ENCODE measurements at places on chromosomes 13 and 19. TPM values are rescaled to one million over a fixed set of nuclear protein-coding genes. Genes with fewer than 3 reads are reported as not detected.

DNA sequence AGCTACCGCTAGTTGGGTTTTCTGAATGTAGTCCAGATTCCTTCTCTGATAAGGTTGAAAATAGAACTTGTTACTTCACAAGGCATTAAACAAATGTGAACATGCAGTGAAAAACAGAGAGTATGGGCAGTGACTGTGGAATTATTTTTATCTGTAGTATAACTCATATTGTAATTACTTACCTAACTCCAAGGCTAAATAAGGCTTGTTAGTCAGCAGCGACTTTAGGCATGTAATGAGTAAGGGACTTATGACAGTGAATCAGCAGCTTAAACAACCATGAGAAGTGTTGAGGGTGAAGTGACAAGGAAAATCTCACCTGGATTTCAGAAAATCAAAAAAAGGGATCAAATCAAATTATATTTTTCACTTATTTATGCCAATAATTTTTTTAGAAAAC, 1719.5 kb upstream of the MIR17HG start:
- H3K4me3 ChIP-seq = no peak overlapping the region
- H3K36me3 ChIP-seq = no peaks in the 10 kb centered on the region
- DNase-seq = no peak

DNA sequence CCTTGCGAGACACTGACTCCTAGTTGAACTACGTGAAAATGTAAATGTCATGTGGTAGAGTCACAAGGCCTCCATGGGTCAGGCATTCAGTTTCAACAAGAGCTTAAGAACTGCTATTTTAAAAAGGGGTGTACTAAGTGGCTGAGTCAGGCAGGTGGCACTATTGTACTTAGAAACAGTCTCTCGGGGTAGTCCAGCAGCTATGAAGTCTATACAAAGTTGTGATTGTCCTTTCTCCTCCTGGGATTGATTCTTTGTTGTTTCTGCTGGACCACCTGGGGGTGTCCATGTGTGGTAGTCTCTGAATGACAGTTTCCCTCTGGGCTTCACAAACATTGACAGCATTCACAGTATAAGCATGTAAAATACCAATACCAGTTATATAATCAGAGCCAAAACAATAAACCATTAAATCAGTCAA, 33.0 kb downstream of the UGGT2 start:
- H3K27me3 ChIP-seq = no peaks in the 10 kb centered on the region
- H3K36me3 ChIP-seq = no peaks in the 10 kb centered on the region
- no peak for DNase-seq
- H3K27ac ChIP-seq = no peak overlapping the region
- no peaks in the 10 kb centered on the region for H3K4me1 ChIP-seq

ZNF443 gene
- total RNA-seq = 3.7 TPM

DNA sequence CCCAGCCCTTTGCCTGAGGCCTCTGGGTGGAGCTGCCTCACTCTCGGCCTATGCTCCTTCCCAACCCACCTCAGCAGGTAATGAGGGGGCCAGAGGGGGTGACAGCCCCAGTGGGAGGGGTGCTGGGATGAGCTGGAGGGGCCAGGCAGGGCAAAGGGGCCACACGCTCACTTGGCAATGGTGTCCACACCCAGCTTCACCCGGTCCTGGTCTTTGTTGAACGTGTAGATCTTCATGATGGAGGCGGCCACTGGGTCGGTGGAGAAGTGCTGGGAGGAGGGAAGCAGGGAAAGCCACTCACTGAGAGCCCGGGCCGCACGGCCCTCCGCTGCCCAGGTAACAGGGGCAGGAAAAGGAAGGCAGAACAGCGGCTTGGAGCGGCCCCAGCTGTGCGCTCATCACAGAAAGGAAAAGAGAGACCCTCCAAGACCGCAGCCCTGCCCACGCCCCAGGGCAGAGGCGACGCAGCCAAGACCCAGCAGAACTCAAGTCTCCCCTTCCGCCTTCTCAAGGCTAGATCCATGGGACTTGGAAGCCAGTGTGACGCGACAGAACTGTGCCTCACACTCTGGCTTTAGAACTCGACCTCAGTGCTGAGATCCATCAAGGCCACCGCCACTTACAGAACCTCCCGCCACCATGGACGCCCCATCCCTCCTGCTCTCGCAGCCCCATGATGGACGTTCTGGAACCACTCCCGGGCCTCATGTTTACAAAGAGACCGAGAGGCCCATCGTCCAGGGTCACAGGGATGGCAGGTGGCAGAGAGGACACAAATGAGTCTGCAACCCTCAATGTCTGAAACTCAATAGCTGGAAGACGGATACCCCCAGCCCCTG, 9.2 kb downstream of the UBXN6 start:
- H3K36me3 ChIP-seq = peaks cover 15% of the 10 kb centered on the region
- DNase-seq = no peak
- no peak overlapping the region for H3K4me3 ChIP-seq
- H3K27me3 ChIP-seq = no peaks in the 10 kb centered on the region
- no peak overlapping the region for H3K27ac ChIP-seq

- peaks cover 28% of the 10 kb centered on the region for H3K4me1 ChIP-seq
- no peak overlapping the region for H3K27ac ChIP-seq
- DNase-seq = no peak
- H3K4me3 ChIP-seq = no peak overlapping the region
- H3K36me3 ChIP-seq = peaks cover 18% of the 10 kb centered on the region
Observed at GRCh38 chr19:40724855-40725254, 7.9 kb downstream of the ITPKC start.

GRCh38 chr19:35843676-35844481, 8.4 kb downstream of the NPHS1 start:
- no peak overlapping the region for H3K4me3 ChIP-seq
- H3K4me1 ChIP-seq = peaks cover 14% of the 10 kb centered on the region
- no peak overlapping the region for H3K27ac ChIP-seq

NOP53 gene
- 227 TPM for total RNA-seq

DNA sequence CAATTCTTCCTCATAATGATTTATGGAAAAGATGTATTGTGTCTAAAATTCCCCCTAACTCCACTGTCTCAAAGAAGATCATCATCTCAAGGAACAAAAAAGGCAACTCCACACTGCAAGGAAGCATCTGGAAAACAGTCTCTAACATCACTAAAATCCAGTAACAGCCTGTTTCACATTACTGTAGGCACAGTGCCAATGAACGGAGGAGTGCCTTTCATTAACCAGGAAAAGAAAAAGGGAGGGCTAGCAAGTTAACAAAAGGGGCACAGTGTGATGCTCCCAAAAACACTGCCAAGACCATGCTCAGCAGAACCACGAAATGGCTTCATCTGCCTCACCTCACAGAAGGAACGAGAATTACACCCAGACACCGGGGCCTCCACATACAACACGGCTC, 8.5 kb downstream of the TMTC4 start:
- H3K27ac ChIP-seq = no peak overlapping the region
- no peaks in the 10 kb centered on the region for H3K27me3 ChIP-seq
- peaks cover 60% of the 10 kb centered on the region for H3K36me3 ChIP-seq
- no peak for DNase-seq
- H3K4me1 ChIP-seq = no peaks in the 10 kb centered on the region

ZDHHC20 gene
- 65.7 TPM for total RNA-seq

NBEA gene
- 0.23 TPM for total RNA-seq

- no peak for DNase-seq
- H3K4me3 ChIP-seq = no peak overlapping the region
- no peak overlapping the region for H3K27ac ChIP-seq
Observed at GRCh38 chr13:73138276-73138637, 79.5 kb downstream of the KLF5 start.

- no peak for DNase-seq
- H3K36me3 ChIP-seq = no peaks in the 10 kb centered on the region
- H3K4me1 ChIP-seq = no peaks in the 10 kb centered on the region
- no peaks in the 10 kb centered on the region for H3K27me3 ChIP-seq
- no peak overlapping the region for H3K27ac ChIP-seq
Observed at GRCh38 chr13:20682061-20682460, 21.4 kb upstream of the IL17D start.

- H3K4me1 ChIP-seq = peaks cover 2% of the 10 kb centered on the region
- peaks cover 51% of the 10 kb centered on the region for H3K27me3 ChIP-seq
- no peak overlapping the region for H3K27ac ChIP-seq
Observed at GRCh38 chr19:33904681-33905080, 108.0 kb downstream of the KCTD15 start.

XAB2 gene
- 51.5 TPM for total RNA-seq

- H3K27ac ChIP-seq = no peak overlapping the region
- no peaks in the 10 kb centered on the region for H3K36me3 ChIP-seq
- no peaks in the 10 kb centered on the region for H3K27me3 ChIP-seq
Observed at GRCh38 chr13:87123987-87124784, 547.0 kb upstream of the SLITRK5 start.

DNA sequence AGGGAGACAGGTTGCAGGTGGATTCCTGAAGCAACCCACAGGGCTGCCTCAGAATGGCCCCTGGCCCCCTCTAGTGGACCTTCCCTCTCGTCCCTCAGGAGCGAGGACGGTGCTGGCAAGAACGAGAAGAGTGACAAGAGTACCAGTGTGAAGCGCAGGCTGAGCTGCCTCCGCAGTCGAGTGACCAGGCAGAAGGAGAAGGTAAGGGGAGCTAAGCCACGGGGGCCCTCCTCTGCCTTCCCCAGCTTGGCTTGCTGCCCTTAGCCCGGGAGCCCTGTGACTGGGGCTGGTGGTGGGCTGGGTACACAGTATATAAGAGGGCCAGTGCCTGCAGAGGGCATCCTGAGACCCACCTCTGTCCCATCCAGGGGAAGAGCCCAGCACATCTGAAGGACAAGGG, 34.0 kb downstream of the ARHGEF18 start:
- no peaks in the 10 kb centered on the region for H3K27me3 ChIP-seq
- no peak for DNase-seq
- no peak overlapping the region for H3K27ac ChIP-seq
- peaks cover 7% of the 10 kb centered on the region for H3K36me3 ChIP-seq

RAB20 gene
- 3.8 TPM for total RNA-seq

GRCh38 chr13:48775804-48776203, 122.1 kb downstream of the CYSLTR2 start:
- H3K36me3 ChIP-seq = peaks cover 2% of the 10 kb centered on the region
- H3K4me1 ChIP-seq = peaks cover 20% of the 10 kb centered on the region
- no peak for DNase-seq
- H3K27me3 ChIP-seq = peaks cover 15% of the 10 kb centered on the region

All from activated CD8-positive, alpha-beta memory T cell treated with anti-CD3 and anti-CD28 coated beads, Interleukin-2, amount 10 ng/mL, durations not matched to agents 7 days and 5 days (primary cell).